ENCODE measurements at places on chromosomes 6 and 20.

GRCh38 chr20:35768731-35769664 is 2.8 kb upstream of the PHF20 start:
- DNase-seq, result peak; percentile 12

DNA sequence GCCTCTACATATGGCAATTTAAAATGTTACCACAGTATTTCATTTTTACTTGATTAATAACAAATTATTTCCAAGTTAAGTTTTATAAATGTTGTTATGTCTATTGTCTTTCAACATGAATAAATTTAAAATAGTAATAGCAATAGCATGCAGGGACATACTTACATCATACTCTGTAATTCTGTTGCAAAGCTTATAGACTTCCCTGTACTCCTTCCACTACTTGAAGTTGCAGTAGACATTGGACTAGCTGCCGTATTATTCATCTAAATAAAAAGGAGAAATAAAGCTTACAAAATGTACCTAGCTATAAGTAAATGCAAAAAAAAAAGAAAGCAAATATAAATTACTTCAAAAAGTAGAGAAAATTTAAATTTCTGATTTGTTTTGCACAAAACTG is 12.7 kb downstream of the SUPT3H start:
- no peak for DNase-seq

DNA sequence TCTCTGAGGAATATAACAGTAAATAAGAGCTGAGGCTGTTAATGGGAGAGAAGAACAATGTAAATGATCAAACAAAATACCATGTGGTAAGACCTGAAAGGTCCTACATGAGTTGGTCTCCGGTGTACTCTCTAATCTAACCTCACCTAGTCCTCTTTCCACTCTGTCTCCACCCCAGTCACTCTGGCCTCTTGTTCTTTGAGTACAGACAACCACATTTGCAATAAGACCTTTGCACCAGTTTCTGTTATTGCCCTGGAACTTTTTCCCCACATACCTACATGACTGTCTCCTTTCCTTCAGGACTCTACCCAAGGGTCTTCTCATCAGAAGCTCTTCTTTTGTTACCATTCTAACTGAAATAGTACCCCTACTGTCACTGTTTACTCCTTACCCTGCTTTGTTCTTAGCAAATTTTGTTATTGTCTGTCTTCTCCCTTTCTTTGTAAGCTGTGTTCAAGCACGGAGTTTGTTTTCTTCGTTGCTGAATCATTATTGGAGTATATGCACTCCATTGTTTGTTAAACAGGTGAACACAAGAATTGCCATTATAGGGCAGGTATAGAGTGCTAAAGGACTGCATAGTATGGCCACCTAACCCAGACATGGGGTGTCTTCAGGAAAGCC is 37.3 kb downstream of the MAPK14 start:
- DNase-seq, result no peak

DNA sequence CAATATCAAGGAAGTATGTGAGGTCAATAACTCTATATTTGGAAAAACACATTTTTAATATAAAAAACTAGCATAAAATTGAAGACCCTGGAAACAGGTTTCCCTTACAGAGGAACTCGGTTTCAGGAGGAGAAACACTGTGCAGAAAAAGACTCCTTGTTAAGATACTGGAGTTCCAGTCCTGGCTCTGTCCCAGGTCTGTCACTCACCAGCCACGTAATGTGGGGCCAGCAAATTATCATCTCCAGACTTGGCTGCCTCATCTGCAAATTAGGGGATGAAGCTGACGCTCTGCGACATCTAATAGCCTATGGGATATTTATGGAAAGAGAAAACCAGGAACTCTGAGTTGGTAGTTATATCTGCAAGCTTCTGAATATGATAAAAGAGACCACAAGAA is 702.7 kb downstream of the EPHA7 start:
- no peak for DNase-seq

GRCh38 chr20:47557218-47557617 is 55.5 kb downstream of the NCOA3 start:
- no peak for DNase-seq

DNA sequence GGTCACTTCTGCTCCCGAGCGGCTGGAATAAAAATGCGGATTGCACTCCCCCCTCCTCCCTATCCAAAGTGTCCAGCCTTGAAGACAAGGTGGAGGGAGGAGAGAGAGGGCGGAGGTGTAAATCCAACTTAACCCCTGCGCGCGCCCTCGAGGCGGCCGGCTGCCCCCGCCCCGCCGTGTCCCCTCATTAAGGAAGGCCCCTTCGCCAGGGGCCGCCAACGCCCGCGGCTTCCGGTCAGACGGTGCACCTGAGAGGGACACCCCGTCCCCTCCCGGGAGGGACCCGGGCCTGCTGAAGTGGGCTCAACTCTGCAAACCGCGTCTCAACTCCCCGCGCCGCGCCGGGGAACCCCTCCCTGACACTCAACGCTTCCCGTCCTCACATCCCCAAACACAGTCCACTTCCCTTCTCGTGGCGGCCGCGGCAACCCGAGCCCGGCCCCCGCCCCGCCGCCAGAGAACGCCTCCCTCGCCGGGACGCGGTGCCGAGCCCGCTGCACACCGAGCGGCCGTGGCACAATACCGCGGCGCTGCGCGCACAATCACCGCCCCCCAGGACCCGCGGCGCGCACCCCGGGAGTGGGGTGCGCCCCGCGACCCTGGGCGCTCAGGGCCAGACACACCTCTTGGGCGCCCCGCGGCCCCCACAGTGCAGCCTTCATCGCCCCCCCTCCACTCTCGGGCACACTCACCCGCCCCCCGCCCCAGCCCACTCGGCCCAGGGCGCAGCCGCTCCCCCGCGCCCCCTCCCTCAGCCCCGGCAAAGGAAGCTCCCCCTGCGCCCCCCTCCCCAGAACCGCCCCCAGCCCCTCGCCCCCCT is 102.5 kb downstream of the NOL4L start:
- peak; percentile 13 for DNase-seq

- DNase-seq, result no peak
Measured at GRCh38 chr6:39057251-39058155, 8.9 kb downstream of the GLP1R start.

- no peak for DNase-seq
Measured at GRCh38 chr20:51900443-51900842, 98.1 kb upstream of the SALL4 start.

GRCh38 chr20:4016340-4017050 is 1.1 kb upstream of the RNF24 start:
- no peak for DNase-seq

DNA sequence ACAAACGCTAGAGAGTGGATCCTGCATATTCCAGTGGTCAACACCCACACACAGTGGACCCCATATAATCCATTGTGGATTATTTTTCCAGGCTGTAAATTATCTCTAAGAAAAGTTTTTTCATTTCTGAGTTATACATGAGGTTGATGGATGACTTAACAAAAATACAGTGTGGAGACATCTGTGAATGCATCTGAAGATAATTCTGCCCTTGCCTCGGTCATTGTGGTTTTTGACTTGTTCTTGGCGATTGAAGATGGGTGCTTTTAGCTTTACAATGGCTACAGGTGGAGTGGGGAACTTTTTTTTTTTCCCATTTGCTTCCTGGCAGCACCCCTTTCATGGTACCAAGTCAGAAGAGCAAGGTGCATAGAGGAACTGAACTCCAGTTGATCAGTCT is 242.7 kb downstream of the MYLK4 start:
- no peak for DNase-seq

DNA sequence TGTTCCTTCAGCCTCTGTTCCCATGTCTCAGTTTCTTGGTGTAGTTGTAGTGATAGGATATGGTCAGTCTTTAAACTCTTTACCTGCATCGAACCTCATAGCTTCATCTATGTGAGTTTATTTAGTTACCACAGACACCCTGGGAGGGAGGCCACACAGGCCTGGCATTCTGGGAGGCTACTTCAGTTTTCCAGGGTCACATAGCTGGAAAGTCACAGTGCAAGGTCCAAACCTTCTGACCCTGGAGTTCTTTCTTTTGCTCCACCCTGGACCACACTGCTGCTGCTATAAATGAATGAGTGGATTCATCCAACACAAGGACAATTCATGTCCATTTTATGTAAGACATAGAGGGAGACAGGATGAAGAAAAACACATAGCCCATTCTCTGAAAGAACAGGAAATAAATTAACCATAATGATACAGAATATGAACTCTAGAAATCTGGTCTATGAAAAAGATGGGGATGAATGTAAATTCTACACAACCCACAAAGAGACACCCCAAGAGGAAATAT is 60.8 kb downstream of the LAMA4 start:
- no peak for DNase-seq

DNA sequence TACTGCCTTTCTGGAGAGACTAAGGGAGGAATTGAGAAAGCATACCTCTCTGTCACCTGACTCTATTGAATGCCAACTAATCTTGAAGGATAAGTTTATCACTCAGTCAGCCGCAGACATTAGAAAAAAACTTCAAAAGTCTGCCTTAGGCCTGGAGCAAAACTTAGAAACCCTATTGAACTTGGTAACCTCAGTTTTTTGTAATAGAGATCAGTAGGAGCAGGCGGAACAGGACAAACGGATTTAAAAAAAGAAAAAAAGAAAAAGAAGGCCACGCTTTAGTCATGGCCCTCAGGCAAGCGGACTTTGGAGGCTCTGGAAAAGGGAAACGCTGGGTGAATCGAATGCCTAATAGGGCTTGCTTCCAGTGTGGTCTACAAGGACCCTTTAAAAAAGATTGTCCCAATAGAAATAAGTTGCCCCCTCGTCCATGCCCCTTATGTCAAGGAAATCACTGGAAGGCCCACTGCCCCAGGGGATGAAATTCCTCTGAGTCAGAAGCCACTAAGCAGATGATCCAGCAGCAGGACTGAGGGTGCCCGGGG is 43.1 kb upstream of the RNF182 start:
- no peak for DNase-seq
